ENCODE measurements at places on chromosomes 16 and 17.

DNA sequence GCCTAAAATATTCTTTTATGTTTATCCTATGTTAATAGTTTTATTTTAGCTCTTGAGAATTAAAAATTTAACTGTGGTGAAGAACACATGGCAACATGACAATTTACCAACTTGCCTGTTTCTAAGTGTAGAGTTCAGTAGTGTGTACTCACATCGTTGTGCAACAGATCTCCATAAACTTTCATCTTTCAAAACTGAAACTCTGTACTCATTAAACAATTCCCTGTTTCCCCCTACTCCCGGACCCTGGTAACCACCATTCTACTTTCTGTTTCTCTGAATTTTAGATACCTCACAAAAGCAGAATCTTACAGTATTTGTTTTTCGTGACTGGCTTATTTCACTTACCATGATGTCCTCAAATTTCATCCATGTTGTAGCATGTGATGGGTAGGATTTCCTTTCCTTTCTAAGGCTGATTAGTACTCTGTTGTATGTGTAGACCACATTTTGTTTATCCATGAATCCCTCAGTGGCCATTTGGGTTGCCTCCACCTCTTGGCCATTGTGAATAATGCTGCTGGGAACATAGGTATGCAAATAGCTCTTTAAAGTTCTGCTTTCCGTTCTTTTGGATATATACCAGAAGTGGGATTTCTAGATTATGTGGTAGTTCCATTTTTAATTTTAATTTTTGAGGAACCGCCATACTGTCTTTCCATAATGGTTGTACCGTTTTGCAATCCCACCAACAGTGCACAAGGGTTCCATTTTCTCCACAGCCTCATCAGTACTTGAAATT is 17.4 kb downstream of the IST1 start:
- no peak for DNase-seq

DNA sequence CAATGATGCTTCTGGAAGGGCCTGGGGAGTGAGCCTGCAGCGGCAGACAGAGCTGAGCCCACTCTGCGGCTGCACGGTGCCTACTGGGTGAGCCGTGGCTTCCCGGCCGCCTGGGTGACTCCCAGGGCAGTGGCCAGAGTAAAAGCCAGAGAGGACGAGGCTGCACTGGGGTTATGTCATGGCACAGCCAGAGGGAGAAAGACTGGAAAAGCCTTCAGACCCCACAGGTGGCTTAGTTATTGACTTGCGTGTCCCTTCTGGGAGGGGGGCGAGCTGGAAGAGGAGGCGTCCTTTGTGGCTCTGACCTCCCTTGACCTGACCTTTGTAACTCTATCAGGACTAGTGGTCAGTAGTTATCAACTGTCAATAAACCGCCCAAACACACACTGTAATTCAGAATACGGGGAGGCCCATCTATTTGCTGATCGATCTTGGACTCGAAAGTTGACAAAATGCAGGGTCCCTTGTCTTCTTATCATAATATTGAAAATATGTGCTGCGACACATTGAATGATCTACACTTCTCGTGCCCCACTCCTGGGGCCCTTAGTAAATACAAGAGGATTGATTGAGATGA is 385.9 kb upstream of the ZFHX3 start:
- no peak for DNase-seq

DNA sequence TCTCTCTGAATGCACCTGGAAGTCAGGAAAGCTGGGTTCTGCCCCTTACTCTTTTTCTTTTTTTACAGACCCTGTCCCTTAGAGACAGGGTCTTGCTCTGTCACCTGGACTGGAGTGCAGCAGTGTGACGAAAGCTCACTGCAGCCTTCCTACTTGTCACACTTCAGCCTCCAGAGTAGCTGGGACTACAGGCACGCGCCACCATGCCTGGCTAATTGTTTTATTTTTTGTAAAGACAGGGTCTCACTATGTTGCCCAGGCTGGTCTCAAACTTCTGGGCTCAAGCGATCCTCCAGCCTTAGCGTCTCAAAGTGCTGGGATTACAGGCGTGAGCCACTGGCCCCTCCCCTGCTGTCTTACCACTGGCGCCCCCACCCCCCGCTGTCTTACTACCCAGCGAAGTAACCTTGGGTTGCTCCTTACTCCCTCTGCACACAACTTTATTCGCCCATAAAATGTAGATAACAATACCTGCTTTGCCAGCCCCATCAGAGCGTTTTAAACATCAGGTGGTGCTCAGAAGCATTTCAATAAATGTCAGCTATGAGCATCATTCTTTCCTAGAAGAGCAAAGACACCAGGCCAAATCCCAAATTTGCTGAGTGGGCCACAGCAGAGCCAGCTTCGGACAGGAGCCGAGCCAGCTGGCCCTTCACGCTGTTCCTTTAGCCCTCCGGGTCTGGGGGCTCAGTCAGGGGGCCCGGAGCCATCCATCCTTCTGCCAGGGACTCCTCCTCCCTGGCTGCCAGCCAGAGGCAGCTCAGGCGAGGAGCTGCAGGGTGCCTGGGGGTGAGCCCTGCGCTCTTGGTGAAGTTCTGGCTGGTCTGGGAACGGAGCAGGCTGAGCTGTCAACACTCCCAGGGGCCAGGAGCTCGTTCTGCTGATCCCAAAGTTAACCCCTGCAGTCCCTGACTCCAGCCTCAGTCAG is 24.4 kb downstream of the SRL start:
- no peak for DNase-seq

DNA sequence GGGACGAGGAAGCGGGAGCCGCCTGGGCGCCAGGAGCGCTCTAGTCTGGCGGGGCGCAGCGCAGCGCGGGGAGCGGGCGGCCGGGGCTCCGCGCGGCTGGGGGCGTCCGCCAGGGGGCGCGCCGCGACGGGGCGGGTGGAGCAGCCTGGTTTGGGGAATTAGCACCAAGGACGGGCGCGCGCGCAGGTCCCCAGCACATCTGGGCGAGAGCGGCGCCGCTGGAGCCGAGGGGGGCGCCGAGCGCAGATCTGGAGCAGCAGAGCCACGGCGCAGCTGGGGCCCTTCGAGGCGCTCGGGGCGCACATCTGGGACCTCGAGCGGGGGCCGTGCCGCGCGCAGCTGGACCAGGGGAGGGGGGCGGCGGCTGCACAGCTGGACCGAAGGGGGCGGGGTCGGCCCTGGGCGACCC is at the start of gene NXPH3:
NXPH3 (plus strand) TSS at position 193 of the 409 bp plus-strand sequence. CDS start 349 bp downstream, outside the sequence.
- no peak for DNase-seq

GRCh38 chr16:51114382-51114781 is 36.7 kb downstream of the SALL1 start:
- DNase-seq = no peak

- peak; percentile 98 for DNase-seq
These were observed 164.5 kb downstream of the PRKCA start for GRCh38 chr17:66466840-66467367.

DNA sequence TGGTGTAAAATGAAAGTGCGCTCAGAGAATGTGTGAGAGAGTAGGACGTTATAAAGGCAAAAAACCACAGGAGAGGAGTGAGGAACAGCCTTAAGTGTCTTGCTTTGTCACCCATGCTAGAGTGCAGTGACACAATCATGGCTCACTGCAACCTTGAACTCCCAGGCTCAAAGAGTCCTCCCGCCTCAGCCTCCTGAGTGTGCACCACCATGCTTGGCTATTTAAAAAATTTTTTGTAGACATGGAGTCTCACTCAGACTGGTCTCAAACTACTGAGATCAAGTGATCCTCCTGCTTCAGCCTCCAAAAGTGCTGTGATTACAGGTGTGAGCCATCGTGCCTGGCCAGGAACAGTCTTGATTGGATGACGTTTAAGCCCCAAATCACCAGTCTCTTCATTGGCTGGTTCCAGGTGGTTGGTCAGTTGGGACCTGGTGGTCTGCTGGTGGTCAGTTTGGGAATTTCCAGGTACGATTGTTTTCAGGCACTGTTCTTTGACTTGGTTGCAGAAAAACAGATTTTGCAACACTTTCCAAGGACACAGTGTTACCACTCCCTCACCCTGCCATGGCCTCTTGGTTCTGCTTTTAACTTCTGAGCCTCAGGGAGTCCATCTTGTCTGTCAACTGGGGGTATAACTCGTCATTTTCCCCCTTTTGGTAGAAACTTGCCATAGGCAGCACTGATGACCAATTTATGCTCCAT is 21.2 kb downstream of the DHODH start:
- DNase-seq = no peak

GRCh38 chr16:30482366-30482765 is 9.8 kb downstream of the ITGAL start:
- no peak for DNase-seq

- DNase-seq = no peak
These were observed 17.7 kb downstream of the HSD11B2 start for GRCh38 chr16:67448580-67448979.

- no peak for DNase-seq
These were observed 48.6 kb upstream of the PVALEF start for GRCh38 chr17:81116704-81117103.

DNA sequence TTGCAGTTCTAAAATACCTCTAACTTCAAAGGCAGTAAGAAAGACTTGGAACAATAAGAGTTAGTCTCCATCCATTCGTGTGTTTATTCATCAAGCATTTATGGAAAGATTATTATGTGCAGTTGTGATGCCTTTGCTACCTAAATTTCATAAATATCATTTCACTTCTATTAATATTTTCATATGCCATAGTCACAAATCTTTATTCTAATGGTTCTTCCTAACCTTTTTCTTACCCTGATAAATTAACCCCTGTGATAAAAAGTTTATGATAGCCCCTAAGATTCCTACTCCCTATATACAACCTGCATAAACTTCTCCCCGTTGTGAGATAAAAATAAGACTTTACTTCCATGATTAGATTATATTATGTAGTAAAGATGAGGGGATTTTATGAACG is 94.9 kb downstream of the BRIP1 start:
- DNase-seq = no peak

DNA sequence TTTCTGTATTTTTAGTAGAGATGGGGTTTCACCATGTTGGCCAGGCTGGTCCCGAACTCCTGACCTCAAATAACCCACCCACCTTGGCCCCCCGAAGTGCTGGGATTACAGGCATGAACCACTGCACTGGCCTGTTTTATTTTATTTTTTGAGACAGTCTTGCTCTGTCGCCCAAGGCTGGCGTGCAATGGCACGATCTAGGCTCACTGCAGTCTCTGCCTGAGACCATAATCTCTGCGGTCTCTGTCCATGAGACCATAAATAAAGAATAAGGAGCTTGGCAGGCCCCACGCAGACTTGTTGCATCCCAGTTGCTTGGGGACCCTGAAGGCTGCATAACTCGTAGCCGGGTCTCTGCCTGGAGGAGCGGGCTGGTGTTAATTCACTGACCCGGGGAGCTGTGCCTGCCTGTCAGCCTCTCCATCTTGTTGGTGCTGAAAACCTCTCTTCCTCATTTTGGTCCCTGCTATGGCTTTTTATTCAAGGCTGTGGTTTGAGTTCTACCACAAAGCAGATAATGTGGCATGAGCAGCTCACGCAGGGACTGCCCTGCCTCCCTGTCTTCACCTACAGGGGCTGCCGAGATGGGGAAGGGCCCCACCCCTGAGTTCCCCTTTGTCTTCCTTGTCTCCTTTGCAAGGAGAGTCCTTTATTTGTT is 82.1 kb downstream of the MSI2 start:
- DNase-seq = no peak

DNA sequence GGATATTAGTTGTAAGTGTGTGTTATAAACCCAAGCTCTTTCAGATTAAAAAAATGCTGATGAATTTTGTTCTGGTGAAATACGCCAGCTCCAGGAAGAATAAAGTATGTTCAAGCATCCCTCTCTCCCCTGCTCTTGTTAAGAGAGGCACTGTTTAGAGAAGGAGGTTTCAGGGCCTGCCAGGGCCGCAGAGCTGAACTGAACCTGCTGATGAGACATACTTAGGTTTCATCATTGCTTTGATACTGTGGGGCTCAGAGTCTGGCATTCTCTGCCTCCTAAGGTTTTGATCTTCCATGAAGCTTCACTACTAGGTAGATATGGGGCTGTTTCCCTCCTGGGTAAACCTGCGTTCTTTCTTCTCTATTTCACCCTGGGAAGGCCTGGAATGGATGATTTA is 175.3 kb upstream of the FAM20A start:
- no peak for DNase-seq

DNA sequence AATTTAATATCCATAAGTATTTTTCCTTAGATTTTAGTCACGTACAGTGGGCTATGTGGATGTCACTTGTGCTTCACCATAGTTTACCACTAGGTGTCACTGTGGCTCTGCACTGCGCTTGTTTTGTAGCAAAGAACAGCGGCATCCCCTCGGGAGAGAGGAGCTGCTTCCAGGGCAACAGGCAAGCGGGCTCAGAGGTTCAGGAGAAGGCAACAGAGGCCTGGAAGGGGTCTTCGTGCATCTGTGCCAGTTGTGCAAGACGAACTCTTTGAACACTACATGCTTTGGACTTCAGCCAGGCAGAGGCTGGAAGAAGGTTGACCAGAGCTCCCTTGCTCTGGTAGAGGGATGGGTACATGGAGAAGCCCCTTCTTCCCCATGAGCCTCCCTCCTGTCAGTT is 20.6 kb downstream of the CYB561 start:
- no peak for DNase-seq

- DNase-seq = no peak
These were observed 374.5 kb upstream of the MON1B start for GRCh38 chr16:76816475-76816874.

DNA sequence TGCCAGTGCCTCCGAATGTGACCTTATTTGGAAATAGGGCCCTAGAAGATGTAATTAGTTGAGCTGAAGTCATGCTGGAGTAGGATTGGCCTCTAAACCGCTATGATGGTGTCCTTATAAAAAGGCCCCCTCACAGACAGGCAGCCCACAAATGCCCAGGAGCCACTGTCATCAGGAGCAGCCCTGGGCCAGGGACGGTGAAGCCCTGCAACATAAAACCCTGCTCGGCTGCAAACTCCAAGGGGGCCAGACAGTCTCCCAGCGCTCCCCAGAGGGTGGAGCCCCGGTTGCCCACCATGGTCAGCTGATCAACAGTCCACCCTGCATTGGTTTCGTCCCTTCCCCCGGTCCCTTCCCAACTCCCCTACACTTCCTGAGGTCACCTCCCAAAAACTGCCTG is 351.7 kb downstream of the FOXL1 start:
- no peak for DNase-seq

DNA sequence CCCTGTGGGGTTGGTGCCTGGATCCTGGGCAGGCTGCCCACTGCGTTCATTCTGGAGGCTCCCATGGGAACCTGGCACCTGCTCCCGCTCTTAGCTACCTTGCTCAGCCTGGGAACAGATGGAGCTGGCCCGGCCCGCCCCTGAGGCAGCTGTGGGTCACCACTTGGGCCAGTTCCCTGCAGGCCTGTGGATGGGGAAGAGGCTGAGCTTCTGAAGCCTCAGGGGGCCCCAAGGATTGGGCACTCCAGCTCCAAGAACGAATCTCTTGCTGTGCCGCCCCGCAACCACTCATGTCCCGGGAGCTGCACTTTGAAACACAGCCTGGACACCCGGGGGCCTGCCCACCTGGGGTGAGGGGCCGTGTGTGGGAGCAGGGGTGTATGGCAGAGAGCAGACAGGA is 37.7 kb downstream of the BAHCC1 start:
- no peak for DNase-seq

DNA sequence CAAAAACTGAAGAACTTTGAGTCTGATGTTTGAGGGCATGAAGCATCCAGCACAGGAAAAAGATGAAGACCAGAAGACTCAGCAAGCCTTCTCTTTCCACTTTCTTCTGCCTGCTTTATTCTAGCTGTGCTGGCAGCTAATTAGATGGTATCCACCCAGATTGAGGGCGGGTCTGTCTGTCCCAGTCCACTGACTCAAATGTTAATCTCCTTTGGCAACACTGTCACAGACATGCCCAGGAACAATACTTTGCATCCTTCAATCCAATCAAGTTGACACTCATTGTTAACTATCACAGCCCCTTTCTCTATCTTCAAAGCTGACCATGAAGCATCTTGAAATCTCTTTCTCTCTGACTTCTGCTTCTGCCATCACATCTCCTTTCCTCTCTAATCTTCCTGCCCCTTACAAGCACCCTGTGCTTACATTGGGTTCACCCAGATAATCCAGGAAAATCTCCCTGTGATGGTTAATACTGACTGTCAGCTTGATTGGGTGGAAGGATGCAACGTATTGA is 115.9 kb upstream of the CDH13 start:
- no peak for DNase-seq

Data from kidney epithelial cell (primary cell).